Large intestine (tissue), 12 donors: ENCODE measurements at places on chromosomes 11 and 22. TPM values are rescaled to one million over a fixed set of nuclear protein-coding genes. Genes with fewer than 3 reads are reported as not detected.

DNA sequence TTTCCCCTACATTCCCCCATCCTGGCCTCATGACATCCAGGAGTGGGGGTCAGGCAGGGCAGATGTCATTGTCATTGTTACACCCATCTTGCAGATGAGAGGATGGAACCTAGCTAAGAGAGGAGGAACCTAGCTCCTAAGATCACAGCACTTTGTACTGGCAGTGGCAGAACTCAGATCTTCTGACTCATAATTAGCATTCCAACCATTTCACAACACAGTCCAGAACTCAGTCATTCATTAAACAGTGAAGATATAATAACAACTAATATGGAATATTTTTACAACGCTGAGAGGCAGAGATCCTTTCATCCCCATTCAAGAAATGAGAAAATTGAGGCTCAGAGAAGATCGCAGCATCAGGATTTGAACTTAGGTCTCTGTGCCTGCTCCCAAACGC, 127.8 kb downstream of the CHST1 start:
- no peak for DNase-seq
- peaks cover 12% of the 10 kb centered on the region for H3K27me3 ChIP-seq
- no peaks in the 10 kb centered on the region for H3K36me3 ChIP-seq
- H3K4me1 ChIP-seq: no peaks in the 10 kb centered on the region
- H3K4me3 ChIP-seq: no peak overlapping the region

Gene APOL5
- polyA plus RNA-seq: 0.03 TPM

GRCh38 chr11:27421819-27422494, 50.6 kb downstream of the LGR4 start:
- DNase-seq: no peak
- H3K27me3 ChIP-seq: no peaks in the 10 kb centered on the region
- no peak overlapping the region for H3K4me3 ChIP-seq
- H3K27ac ChIP-seq: no peak overlapping the region
- H3K36me3 ChIP-seq: no peaks in the 10 kb centered on the region
- H3K4me1 ChIP-seq: peaks cover 2% of the 10 kb centered on the region

GRCh38 chr11:18668131-18668530, 30.4 kb upstream of the TMEM86A start:
- H3K4me1 ChIP-seq: no peaks in the 10 kb centered on the region
- H3K4me3 ChIP-seq: no peak overlapping the region
- no peak overlapping the region for H3K27ac ChIP-seq
- H3K27me3 ChIP-seq: no peaks in the 10 kb centered on the region

GRCh38 chr11:64004590-64004984, 18.3 kb downstream of the OTUB1 start:
- no peak overlapping the region for H3K4me3 ChIP-seq
- no peak overlapping the region for H3K27ac ChIP-seq
- H3K4me1 ChIP-seq: peaks cover 28% of the 10 kb centered on the region
- no peak for DNase-seq
- H3K27me3 ChIP-seq: peaks cover 37% of the 10 kb centered on the region

- H3K4me1 ChIP-seq: peaks cover 40% of the 10 kb centered on the region
- peaks cover 12% of the 10 kb centered on the region for H3K36me3 ChIP-seq
- H3K27ac ChIP-seq: peak overlapping the region; percentile 81
- peak overlapping the region; percentile 60 for H3K4me3 ChIP-seq
These were observed 758 bp downstream of the PDXP start for GRCh38 chr22:37659066-37659896.

GRCh38 chr11:1302041-1302460, 7.4 kb downstream of the TOLLIP start:
- peaks cover 27% of the 10 kb centered on the region for H3K36me3 ChIP-seq
- DNase-seq: no peak
- H3K27ac ChIP-seq: peak overlapping the region; percentile 95
- no peak overlapping the region for H3K4me3 ChIP-seq

- no peak overlapping the region for H3K27ac ChIP-seq
- no peaks in the 10 kb centered on the region for H3K27me3 ChIP-seq
- H3K36me3 ChIP-seq: no peaks in the 10 kb centered on the region
- no peak for DNase-seq
- no peaks in the 10 kb centered on the region for H3K4me1 ChIP-seq
These were observed 86.4 kb upstream of the NTM start for GRCh38 chr11:131284041-131284440.

DNA sequence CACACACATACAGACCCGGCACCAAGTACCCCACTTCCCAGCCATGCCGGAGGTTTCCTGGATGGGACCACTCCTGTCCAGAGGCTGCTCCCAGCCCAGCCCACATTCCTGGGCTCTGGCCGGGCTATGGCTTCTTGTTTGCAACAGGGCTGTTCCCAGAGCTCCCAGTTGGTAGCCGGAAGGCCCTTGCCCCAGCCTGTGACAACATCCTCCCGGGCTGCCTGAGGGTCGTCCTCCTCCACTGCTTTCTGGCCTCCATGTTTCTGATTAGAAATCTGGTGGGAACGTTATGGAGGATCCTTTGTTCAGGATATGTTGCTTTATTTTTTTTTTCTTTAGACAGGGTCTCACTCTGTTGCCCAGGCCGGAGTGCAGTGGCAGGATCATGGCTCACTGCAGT, 952 bp upstream of the CYP2D6 start:
- peak; percentile 17 for DNase-seq
- peak overlapping the region; percentile 44 for H3K27ac ChIP-seq
- H3K4me1 ChIP-seq: peaks cover 9% of the 10 kb centered on the region
- no peaks in the 10 kb centered on the region for H3K36me3 ChIP-seq
- no peak overlapping the region for H3K4me3 ChIP-seq

- H3K27me3 ChIP-seq: no peaks in the 10 kb centered on the region
- H3K36me3 ChIP-seq: peaks cover 10% of the 10 kb centered on the region
- no peak for DNase-seq
- no peak overlapping the region for H3K4me3 ChIP-seq
These were observed 17.0 kb downstream of the USP35 start for GRCh38 chr11:78205691-78206090.

Gene ZP1
- 0.07 TPM for polyA plus RNA-seq

DNA sequence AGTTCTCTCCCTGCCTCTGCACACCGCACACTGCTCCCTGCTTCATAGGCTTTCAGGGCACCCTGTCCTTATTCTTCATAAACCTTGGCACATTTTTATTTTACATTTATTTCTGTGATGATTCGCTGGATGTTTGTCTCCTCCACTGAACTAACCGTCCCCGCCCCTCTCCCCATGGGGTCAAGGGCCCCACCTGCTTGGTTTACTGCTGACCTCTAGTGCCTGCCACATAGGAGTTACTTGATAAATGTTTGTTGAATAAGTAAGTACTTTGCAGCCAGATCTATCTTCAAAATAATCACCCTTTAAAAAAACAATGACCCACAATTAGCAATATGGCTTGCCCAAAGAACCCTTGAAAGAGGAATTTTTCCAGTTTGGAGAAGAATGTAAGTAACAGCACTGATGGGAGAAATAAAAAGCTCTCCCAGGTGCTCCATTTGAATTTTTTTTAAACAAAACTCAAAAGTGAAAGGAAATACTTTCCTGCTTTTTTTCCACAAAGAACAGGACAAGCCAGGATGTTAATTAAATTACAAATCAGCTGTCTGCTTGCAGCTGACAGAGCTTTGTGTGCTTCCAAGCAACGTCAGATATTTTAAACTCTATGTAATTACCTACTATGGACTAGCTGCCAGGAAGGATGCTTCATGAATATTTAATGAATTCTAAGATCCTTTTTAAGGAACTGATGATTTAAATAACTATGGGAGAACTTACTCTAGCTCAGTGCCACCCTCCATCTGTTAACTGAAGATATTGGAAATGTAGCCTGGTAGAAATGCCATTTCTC, 1083.6 kb downstream of the DLG2 start:
- no peak for DNase-seq
- no peaks in the 10 kb centered on the region for H3K36me3 ChIP-seq
- H3K27me3 ChIP-seq: no peaks in the 10 kb centered on the region
- no peak overlapping the region for H3K27ac ChIP-seq

DNA sequence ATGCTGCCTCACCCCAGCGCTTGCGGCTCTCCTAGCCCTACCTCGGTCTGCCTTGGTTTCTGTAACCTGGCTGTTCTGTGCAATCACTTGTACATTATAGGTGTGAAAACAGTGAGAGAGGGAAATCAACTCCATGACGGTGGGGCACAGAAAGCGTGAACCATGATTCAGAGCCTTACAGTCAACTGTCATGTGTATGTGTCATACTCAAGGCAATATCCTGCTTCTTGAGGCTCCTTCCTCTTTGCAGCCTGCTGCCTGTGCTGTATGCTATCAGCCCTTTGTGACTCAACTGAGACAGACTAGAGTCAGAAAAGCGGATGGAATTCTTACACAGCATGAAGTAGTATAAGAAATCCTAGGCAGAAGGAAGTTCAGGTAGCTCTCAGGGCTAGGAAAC, 2.1 kb downstream of the NRIP3 start:
- H3K27me3 ChIP-seq: peaks cover 38% of the 10 kb centered on the region
- no peak overlapping the region for H3K27ac ChIP-seq
- peaks cover 11% of the 10 kb centered on the region for H3K4me1 ChIP-seq
- no peak overlapping the region for H3K4me3 ChIP-seq

Gene NUMA1
- 257 TPM for polyA plus RNA-seq

- H3K36me3 ChIP-seq: peaks cover 18% of the 10 kb centered on the region
- no peak overlapping the region for H3K4me3 ChIP-seq
- no peak for DNase-seq
- no peaks in the 10 kb centered on the region for H3K27me3 ChIP-seq
These were observed 178.5 kb downstream of the SPON1 start for GRCh38 chr11:14140991-14141390.

GRCh38 chr11:88494848-88495247, 157.3 kb upstream of the CTSC start:
- no peak overlapping the region for H3K4me3 ChIP-seq
- no peaks in the 10 kb centered on the region for H3K36me3 ChIP-seq
- no peaks in the 10 kb centered on the region for H3K27me3 ChIP-seq
- DNase-seq: no peak
- peaks cover 9% of the 10 kb centered on the region for H3K4me1 ChIP-seq

GRCh38 chr11:69493931-69494821, 12.7 kb downstream of the LINC01488 start:
- no peaks in the 10 kb centered on the region for H3K27me3 ChIP-seq
- no peaks in the 10 kb centered on the region for H3K36me3 ChIP-seq
- no peak overlapping the region for H3K4me3 ChIP-seq
- DNase-seq: no peak

DNA sequence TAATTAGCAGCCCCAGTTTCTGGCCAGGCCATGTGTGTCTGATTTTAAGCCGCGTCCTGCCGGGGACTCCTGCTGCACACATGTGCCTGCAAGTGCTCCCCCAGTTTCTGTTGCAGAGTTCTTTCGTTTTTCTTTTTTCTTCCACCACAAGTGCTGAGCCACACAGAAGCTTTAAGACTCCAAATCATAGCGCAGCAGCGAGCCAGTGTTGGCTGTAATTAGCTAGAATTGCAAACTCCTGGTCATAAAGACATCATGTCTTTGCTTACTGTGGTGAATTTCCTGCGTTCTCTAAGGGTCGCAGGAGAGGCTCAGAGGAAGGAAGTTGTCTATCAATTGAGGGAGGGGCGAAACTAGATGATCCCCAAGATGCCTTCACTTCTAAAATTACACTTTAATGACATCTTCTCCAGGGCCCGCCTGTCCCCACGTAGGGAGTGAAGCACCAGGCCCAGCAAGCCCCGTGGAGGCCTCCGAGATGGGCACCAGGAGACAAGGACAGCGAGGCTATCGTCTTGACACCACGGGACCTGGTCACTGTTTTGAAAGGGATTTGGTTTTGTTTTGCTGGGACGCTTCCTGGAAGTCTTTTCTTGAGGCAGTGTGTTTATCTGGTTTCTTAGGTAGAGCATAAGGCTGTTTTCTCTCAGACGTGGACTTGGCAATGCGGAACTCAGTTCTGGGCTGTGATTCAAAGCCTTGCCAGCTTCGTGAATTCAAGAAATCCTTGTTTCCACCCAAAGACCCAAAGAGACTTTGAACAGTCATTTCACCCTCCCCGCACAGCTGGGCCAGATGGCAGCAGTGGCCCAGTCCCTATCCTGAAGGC, 71.8 kb downstream of the UBASH3B start:
- H3K4me1 ChIP-seq: no peaks in the 10 kb centered on the region
- no peak overlapping the region for H3K4me3 ChIP-seq
- no peak for DNase-seq
- no peaks in the 10 kb centered on the region for H3K36me3 ChIP-seq

DNA sequence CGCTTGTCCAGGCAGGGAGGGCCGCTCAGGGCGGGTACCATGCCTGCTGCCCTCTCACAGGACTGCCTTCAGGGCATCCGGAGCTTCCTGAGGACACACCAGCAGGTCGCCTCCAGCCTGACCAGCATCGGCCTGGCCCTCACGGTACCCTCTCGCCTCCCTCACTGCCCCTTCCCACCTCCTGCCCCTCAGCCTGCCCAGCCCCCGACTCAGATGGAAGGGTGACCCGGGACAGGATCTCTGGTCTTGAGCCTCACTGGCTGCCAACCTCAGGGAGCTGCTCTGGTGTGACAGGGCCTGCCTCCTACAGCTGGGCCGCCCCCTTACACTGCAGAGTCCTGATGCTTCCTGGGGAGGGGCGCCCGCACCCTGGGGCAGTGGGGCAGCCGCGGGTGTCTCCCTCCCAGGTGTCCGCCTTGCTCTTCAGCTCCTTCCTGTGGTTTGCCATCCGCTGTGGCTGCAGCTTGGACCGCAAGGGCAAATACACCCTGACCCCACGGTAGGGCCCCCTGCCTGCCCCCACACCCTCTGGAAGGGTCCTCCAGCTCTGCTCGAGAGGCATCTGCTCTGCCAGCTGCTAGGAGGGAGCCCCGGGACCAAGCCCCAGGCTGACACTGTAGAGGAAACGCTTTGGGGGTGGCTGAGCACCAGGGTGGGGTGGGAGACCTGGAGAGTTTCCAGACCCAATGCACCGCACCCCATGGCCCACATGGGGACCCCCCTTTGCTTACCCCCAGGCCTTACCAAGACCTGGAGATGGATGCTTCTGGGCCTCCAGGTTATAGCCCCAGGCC, 14.6 kb downstream of the TSPAN32 start:
- no peak overlapping the region for H3K27ac ChIP-seq
- H3K36me3 ChIP-seq: no peaks in the 10 kb centered on the region
- H3K4me1 ChIP-seq: peaks cover 10% of the 10 kb centered on the region
- H3K27me3 ChIP-seq: no peaks in the 10 kb centered on the region
- DNase-seq: no peak

GRCh38 chr22:37320726-37321677, 38.7 kb downstream of the CYTH4 start:
- no peak overlapping the region for H3K4me3 ChIP-seq
- H3K27ac ChIP-seq: no peak overlapping the region
- peaks cover 21% of the 10 kb centered on the region for H3K27me3 ChIP-seq
- H3K4me1 ChIP-seq: peaks cover 32% of the 10 kb centered on the region
- no peaks in the 10 kb centered on the region for H3K36me3 ChIP-seq
- DNase-seq: peak; percentile 34

GRCh38 chr22:33431300-33431699, 373.1 kb upstream of the SYN3 start:
- peaks cover 7% of the 10 kb centered on the region for H3K36me3 ChIP-seq
- DNase-seq: no peak
- no peak overlapping the region for H3K4me3 ChIP-seq
- no peaks in the 10 kb centered on the region for H3K27me3 ChIP-seq

DNA sequence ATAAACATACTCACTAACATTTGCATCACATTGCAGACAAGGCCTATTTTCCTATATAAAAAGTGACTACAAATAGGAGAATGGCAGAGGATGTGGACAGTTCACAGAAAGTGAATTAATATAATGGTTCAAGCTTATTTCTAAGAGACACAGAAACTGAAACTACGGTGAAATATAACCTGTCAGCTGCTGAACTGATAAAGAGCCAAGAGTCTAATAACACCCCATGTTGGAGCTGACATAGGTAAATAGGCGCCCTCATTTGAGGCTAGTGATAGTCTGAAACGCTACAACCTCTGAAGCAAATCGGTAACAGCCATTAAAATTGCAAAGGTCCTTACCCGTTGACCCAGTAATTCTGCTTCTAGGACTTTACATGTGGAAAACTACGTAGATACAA, 14.0 kb downstream of the AP1B1 start:
- peaks cover 21% of the 10 kb centered on the region for H3K36me3 ChIP-seq
- no peak overlapping the region for H3K27ac ChIP-seq
- DNase-seq: no peak
